Kidney tubule cell (primary cell): ENCODE measurements at places on chromosomes 2 and 18.

DNA sequence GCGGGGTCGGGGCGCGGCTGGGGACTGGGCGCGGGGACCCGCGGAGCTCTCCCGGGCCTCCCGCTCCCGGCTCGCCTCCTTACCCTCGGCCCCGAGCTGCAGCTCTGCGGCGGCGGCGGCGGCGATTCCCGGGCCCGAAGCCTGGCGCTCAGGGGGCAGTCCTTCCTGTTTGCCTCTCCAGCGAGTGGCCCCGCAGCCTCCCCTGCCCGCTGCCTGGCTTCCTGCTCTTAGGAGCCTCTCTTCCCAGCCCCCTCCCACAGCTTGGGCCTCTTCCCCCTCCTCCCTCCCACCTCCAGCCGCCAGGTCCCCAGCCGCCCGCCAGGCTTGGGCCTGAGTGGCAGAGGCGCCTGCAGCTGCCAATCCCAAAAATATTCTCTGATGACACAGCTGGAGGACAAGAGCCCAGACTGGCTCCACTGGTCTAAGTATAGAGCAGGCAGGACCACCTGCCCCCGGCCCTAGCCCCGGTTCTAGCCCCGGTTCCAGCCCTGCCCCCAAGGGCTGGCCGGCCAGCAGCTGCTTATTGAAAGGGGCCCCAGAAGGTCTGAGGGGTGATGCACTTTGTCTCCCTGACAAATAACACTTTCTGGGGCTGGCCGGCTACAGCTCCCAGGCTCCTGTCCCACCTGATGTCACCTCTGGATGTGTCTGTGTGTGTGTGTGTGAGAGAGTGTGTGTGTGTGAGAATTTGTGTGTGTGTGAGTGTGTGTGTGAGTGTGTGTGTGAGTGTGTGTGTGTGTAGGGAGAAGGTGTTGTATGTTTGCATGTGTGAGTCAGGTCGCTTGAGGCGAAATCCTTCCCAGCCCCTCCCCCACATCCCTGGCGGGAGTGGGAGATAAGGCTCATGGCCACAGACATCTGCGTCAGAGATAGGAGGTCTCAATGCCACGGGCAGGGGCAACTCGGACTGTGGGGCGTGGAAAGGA is at the start of gene OBSL1:
Gene OBSL1 (minus strand): TSS at position 229 of the 926 bp plus-strand sequence. CDS start 307 bp downstream, outside the sequence.
- DNase-seq, result peak; percentile 72

DNA sequence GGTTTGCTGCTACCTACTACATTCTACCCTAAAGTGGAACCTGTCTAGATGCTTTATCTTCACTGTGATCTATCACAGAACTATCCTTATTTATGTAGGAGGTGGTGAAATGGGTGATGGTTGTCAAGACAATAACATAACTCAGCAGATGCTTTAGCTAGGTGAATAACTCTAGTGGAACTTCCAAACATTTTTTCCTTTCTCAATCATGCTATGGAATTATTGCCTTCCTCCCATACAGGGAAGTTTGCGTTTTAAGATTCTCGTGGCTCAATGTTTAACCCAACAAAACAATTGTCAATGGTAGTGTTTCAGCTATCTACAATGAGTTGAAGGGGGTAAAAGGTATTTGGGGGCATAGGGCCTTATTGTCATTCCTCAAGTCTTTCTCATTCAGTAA is 82.6 kb upstream of the GLI2 start:
- peak; percentile 60 for DNase-seq

- no peak for DNase-seq
Observed at GRCh38 chr2:194723446-194723845, 933.6 kb upstream of the SLC39A10 start.

DNA sequence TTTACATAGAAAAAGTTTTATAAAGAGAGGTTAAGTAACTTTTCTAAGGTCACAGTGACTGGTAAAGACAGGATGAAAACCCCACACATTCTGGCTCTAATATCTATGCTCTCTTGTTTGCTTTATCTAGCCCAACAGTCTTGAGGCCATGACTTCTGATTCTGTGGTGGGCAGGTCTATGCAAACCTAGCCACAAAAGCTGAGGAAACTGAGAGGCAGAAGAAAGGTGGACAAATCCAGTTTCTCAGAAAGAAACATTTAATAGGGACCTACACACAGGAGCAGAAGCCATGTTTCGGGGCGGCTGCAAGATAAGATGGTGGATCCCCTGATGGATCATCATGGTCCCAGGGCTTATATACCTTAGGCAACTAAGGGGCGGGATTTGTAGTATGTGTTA is 21.8 kb downstream of the HSPD1 start:
- DNase-seq, result no peak

GRCh38 chr2:10188211-10188610 is 65.7 kb downstream of the RRM2 start:
- peak; percentile 28 for DNase-seq

DNA sequence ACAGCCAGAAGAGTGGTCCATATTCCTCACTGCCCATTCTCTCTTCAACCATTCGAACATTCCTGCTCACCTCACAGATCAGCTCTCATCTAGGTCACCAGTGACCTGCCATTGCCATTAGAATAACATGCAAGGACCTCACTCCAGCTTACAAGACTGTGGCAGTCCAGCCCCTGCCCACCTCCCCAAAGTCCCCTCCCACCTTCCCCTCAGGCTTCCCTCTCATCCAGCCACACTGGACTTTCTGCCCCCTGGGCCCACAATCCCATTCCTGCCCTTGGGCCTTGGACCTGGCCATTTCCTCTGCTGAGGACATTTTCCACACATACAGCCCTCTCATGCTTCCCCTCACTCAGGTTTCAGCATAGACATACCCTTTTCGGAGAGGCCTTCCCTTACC is 5.2 kb upstream of the TMEM177 start:
- no peak for DNase-seq

- DNase-seq, result peak; percentile 97
Observed at GRCh38 chr2:10447895-10448575, at the start of gene ODC1. Gene ODC1 (minus strand): TSS chr2:10448327. CDS start chr2:10445032, 3,295 bp downstream.

- DNase-seq, result no peak
Observed at GRCh38 chr2:219719521-219719920, 92.1 kb downstream of the SLC4A3 start.

GRCh38 chr2:60299179-60299578 is 254.3 kb downstream of the BCL11A start:
- no peak for DNase-seq

DNA sequence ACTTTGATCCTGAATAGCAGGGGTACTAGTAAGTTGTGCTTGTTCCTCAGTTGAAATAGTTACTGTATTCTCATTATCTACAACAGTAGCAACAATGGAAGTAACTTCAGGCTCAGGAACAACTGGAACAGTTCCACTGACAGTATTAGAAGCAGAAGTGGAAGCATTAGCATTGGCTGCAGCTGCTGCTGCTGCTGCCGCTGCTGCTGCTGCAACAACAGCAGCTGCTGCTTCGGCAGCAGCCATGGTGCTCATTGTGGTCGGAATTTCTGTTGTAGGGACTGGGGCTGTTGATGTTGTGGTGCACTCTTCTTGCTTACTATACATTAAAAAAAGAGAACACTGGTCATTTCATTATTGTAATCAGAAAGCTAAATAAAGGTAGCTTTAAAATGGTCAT is 40.8 kb downstream of the PRPF40A start:
- no peak for DNase-seq

- DNase-seq, result peak; percentile 13
Observed at GRCh38 chr2:32064021-32064601, 755 bp downstream of the SPAST start.

- peak; percentile 2 for DNase-seq
Observed at GRCh38 chr2:147275943-147276342, 568.9 kb upstream of the ACVR2A start.

GRCh38 chr2:120108049-120108448 is 95.2 kb downstream of the EPB41L5 start:
- DNase-seq, result peak; percentile 57

- DNase-seq, result no peak
Observed at GRCh38 chr18:40096675-40097074, 1858.4 kb upstream of the PIK3C3 start.

- DNase-seq, result no peak
Observed at GRCh38 chr2:224004105-224004695, 34.9 kb downstream of the SERPINE2 start.

DNA sequence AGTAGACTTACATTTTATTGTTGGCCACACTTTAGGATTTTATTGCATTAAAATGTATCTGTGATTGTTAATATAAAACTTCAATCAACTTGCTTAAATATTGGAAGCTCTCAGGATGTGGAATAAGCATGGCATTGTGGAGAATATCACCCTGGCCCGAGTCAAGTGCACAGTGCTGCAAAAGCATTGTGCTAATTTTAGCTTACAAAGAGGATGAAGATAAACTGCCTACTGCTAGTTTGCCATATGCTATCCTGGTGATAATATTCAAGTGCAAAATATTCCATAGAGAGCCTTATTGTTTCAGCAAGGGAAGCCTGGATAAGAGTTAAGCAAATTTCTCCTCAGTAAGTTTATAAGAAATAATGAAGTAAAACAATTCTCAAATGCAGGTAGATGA is 54.5 kb downstream of the MEIS1 start:
- no peak for DNase-seq

DNA sequence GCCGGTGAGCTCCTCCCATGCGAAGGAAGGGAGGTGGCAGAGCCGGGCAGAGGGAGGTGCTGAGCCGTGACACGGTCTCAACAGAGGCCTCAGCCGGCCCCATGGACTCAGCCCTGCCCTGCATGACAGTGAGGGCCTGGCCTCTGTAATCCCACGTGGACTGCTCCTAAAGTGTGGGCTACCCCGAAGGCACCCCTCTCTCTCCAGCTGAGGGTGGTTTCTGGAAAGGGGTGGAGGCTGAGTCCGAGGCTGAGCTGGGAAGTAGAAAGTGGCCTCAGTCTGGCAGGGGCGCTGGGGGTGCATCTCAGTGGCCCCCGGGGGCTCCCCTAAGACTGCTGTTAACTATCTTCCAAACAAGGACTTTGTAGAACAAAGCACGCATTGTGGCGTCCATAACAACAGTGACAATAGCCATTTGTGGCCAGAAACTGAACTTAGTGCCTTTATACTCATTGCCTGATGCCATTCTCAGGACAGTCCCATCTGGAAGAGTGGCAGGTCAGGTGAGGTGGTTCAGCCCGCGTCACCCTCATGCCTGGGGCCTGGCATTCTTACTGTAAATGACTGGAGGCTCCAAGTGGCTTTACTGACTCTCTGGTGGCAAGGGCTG is 192.4 kb downstream of the TWIST2 start:
- no peak for DNase-seq
